ENCODE measurements at places on chromosomes 11 and 22.

GRCh38 chr11:121790430-121790829, 325.6 kb downstream of the BLID start:
- DNase-seq, result no peak

- DNase-seq, result no peak
Measured at GRCh38 chr11:116473790-116474346, 298.9 kb downstream of the BUD13 start.

DNA sequence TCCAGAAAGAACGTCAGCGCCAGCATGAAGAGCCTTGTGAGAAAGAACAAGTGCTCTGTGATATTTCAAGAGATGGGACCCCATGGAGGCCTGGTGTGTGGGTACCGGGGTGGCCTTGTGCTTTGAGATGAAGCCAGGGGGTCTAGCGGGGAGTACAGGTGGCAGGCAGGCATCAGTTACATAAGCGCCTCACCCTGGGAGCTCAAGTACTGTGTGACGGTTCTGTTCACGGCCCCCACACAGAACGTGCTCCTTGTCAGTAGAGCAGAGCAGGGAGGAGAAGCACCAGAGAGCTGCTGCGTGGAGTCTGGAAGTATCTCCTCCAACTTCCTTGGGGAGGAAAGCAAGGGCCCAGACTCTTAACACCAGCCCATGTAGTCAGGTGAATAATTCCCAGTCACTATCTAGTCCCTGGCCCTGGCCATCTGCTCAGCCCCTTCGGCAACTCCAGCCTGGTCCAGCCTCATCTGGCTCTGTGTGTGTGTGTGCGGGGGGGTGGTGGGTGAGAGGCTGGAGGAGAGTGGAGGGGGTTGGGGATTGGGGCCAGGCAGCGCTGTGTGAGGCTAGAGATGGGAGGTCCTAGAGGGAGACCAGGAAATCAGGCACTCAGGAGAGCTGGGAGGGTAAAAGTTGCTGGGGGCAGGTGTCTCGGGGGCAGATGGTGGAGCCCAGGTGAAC, 32.4 kb downstream of the MCM5 start:
- no peak for DNase-seq

DNA sequence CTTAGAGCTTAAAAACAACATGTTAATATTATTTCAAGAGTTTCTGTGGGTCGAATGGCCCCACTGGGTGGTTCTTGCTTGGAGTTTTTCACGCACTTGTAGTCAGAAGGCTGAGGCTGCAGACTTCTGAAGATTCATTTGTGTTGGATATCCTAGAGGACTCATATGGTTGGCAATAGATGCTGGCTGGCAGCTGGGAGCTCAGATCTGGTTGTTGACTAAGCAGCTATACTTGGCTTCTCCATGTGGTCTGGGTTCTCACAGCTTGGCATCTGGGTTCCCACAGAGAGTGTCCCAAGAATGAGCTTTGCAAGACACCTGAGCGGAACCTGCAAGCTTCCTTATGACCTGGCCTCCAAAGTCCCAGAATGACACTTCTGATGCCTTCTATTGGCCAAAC, 163.9 kb upstream of the ZC3H12C start:
- DNase-seq, result no peak

DNA sequence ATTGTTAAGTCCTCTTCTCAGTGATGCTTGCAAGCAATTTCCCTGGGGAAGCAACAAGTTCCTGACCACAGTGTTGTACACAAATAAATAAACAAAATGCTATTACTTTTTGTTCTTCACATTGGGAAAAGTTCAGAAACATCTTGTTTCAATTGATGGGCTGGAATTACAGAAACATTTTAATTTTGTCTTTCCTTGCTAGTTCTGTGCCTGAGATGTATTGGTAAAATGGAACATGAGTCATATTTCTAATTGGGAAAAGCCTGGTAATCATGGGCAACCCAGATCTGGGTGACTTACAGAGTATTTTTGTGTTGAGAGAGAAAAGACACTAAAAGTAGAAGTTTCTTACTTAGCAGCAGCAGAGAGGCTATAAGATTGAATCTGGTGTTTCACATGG, 576 bp upstream of the BLID start:
- DNase-seq, result no peak

DNA sequence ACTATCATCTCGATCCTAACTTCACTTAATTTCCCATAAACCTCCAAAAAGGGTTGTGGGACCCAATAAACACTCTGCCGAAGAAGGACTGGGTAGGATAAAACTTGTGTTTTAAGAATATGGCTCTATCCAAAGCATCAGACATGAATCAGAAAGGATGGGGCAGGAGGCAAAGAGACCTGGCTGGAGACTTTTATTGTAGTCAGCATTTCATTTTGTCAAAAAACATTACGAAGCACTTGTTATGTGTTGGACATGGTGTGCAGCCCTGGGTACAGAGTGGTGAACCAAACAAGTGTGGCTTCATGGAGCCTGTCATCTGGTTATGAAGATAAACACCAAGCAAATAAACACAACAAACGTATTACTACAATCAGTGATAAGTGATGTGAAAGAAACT, 17.3 kb downstream of the IL10RA start:
- DNase-seq, result no peak

- DNase-seq, result no peak
Measured at GRCh38 chr11:90468923-90469322, 246.1 kb upstream of the CHORDC1 start.

DNA sequence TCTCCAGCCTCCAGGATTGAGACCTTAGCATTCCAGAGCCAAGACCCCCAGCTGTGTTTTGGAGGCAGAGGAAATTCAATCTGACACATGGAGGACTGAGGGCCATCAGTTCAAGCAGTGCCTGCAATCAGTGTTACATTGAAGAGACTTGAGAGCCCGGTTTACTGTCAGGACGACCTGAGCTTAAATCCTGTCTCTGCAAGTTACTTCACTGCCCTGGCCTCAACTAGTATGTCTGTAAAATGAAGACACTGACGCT, 35.1 kb downstream of the TRIM29 start:
- DNase-seq, result no peak

- no peak for DNase-seq
Measured at GRCh38 chr11:72122607-72123006, 10.1 kb upstream of the ANAPC15 start.

DNA sequence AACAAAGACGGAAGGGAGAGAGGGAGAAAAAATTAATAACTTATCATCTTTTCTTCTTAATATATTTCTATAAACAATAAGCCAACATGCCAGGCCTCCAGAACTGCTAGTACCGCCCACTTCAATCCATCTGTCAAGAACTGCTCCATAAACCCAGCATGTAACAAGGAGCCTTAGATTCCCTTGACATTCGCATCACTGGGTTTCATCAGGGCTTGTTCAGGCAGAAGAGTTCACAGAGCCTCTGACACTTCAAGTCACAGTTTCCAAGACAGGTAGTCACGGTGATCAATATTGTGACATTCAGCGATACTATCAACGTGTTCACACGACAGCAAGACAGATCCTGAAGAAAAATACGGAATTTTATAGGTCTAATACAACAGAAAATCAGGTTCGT, 61.7 kb downstream of the LARGE2 start:
- DNase-seq, result no peak

- DNase-seq, result no peak
Measured at GRCh38 chr22:30301995-30302809, 12.9 kb upstream of the CASTOR1 start.

GRCh38 chr11:121512468-121513465, 60.0 kb upstream of the SORL1-AS1 start:
- no peak for DNase-seq

DNA sequence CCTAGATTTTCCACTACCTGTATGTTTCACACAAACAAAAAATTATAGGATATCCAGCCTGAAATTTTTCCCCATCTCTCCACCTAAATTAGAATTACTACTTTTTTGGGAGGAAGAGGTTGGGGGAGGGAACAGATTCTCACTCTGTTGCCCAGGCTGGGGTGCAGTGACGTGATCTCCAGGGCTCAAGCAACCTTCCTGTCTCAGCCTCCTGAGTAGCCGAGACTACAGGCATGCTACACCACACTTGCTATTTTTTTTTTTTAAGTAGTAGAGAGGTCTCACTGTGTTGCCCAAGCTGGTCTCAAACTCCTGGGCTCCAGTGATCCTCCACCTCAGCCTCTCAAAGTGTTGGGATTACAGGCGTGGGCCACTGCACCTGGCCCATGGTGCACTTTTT, 9.5 kb downstream of the JAML start:
- no peak for DNase-seq

GRCh38 chr11:45817191-45817590, 12.2 kb downstream of the SLC35C1 start:
- no peak for DNase-seq

GRCh38 chr11:75810637-75811390, 4.2 kb upstream of the UVRAG start:
- no peak for DNase-seq

- no peak for DNase-seq
Measured at GRCh38 chr11:2305140-2305778, 3.4 kb downstream of the TSPAN32 start.

- DNase-seq, result no peak
Measured at GRCh38 chr11:77309401-77310085, 8.1 kb upstream of the GDPD4 start.

DNA sequence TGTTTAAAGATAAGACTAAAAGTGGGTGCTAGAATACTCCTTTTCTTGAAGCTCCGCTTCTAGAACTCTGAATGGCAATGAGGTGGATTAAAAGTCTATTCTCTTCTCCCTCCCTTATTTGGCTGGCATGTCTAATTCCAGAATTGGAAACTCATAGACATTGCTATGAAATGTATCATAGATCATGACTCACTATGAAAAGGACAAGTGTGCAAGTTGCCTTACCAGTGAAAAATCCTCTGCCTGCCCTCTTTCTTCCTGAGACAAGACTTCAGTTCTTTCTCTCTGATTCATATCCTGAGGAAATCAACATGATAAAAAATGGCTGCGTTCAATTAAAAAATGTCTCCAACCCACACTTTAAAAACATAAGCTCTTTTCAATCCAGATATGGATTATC, 73.2 kb upstream of the BLID start:
- DNase-seq, result no peak

GRCh38 chr11:33643167-33643824, 57.3 kb downstream of the C11orf91 start:
- DNase-seq, result no peak

- DNase-seq, result no peak
Measured at GRCh38 chr11:67055812-67056211, 835 bp upstream of the RHOD start.

- DNase-seq, result no peak
Measured at GRCh38 chr11:128894286-128894681, 3.1 kb downstream of the KCNJ5 start.

GRCh38 chr22:49296561-49296960, 531.1 kb downstream of the BRD1 start:
- DNase-seq, result no peak

GRCh38 chr11:73716153-73717056, 44.5 kb downstream of the RAB6A start:
- no peak for DNase-seq

DNA sequence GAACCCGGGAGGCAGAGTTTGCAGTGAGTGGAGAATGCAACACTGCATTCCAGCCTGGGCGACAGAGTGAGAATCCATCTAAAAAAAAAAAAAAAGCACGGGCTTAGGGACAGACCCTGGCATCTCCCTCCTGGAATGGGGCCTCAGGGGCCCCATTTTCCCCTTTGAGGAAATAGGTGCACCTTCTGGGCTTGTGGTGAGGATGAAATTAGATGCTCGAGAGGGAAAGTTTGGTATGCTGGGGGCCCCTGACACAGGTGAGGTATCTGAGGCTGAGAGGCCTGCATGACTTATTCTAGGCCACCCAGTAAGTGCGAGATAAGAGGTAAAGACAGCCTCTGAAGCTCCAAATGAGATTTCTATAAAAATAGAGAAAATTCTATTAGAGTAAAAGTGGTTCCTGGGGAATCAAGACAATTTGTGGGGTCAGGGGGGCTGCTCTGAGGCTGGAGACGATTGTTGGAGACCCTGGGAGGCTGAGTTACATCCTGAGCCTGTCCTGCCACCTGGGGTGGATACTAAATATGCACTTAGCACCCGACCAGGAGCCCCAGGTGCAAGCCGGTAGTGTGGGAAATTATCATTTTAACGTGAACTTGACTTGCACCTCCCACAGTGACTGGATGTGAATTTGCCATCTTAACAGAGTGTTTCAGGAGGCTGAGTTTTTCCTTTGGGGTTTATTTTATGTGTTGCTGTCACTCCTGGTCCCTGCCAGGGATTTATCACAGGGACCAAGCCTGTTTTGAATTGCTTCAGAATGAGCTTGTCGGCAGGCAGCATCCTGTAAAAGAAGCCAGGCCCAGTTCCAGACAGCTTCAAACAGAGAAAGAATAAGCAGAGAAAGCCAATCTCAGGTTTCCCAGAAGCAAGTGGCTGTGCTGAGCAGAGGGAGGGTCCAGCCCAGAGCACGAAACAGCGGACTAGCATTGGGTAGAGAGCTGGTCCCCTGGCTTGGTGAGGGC, 48.4 kb upstream of the TSKU start:
- no peak for DNase-seq

- peak; percentile 6 for DNase-seq
Measured at GRCh38 chr11:118956094-118956846, at the start of gene UPK2. UPK2 (plus strand) TSS chr11:118956298; CDS start chr11:118956351, 53 bp downstream.

- no peak for DNase-seq
Measured at GRCh38 chr11:65440831-65441499, 18.4 kb downstream of the NEAT1 start.

DNA sequence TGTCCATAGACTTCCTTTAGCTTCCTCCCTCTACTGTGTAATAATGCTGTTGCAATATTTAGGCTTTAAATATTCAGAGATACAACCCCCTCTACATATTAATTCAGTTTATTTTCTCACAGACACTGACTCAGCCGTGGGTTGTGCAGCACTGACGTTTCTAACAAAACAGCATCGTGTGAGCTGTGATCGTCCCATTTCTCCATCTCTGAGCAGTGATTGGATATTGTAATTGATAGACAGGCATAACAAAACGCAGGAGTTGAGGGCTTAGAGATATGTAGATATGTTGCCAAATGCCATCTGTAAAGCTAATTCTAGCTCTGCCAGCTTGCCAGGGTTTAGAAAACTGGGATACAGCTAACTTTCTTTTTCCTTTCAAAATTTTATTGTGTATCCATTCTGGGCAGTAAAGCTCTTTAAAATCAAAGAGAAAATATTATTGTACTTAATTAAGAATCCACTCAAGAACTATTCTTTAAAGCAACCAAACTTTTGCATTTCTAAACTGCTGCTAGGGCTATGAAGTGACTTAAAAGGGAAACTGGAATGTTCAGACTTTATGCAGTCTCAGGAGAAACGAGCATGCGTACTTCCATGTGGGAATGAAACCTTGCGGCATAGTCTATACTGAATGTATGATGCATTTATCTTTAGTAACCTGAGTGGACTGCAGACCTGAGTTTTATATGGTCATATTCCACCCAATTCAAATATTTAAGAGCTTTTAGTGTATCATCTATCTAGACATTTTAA, 22.7 kb downstream of the BTBD10 start:
- no peak for DNase-seq

Data from SIG-M5 (cell line).